Activated CD4-positive, alpha-beta memory T cell treated with anti-CD3 and anti-CD28 coated beads for 36 hours (primary cell): ENCODE measurements at places on chromosomes 1 and 21. TPM values are rescaled to one million over a fixed set of nuclear protein-coding genes. Genes with fewer than 3 reads are reported as not detected.

DNA sequence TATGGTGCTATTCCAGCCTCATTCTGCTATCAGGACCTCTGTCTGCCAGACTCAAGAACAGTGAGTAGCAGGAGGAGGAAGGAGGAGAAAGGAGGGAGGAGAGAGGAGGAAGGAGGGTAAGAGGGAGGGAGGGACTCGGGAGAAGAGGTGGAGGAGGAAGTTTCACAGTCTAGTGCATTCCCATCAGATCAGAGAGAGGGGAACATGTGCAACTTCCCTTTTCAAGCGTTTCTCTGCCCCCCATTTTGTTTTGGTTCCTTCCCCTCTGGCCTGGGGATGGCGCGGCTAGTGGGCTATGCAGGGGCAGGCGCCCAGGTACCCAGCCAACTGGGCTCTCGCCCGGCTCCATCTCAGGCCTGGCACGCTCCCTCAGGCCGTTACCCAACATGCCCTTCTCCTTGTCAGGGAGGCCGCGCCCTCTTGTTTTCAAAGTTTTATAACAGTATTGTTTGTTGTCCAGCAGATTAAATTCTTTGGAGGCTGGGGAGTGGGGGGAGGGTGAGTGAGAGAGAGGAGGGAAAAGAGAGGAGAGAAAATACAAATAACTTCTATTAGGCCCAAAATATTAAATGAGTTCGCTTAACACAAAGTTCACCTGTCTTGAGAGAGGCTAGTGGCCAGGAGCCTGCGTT, 56.0 kb downstream of the CD46 start:
- H3K36me3 ChIP-seq: peaks cover 56% of the 10 kb centered on the region
- no peaks in the 10 kb centered on the region for H3K27me3 ChIP-seq
- no peak for DNase-seq
- no peak overlapping the region for H3K4me3 ChIP-seq
- H3K27ac ChIP-seq: peak overlapping the region; percentile 74
- peaks cover 50% of the 10 kb centered on the region for H3K4me1 ChIP-seq

- no peak overlapping the region for H3K27ac ChIP-seq
- no peaks in the 10 kb centered on the region for H3K4me1 ChIP-seq
- H3K4me3 ChIP-seq: no peak overlapping the region
- DNase-seq: peak; percentile 74
- no peaks in the 10 kb centered on the region for H3K27me3 ChIP-seq
Measured at GRCh38 chr1:9455487-9456234, 83.6 kb upstream of the SLC25A33 start.

- no peak for DNase-seq
- H3K27ac ChIP-seq: no peak overlapping the region
- H3K27me3 ChIP-seq: no peaks in the 10 kb centered on the region
- H3K4me1 ChIP-seq: no peaks in the 10 kb centered on the region
- H3K4me3 ChIP-seq: no peak overlapping the region
Measured at GRCh38 chr21:19683492-19683891, 1279.9 kb upstream of the TMPRSS15 start.

GRCh38 chr1:227925582-227926198, 22.0 kb downstream of the WNT9A start:
- no peak overlapping the region for H3K27ac ChIP-seq
- no peaks in the 10 kb centered on the region for H3K36me3 ChIP-seq
- no peaks in the 10 kb centered on the region for H3K4me1 ChIP-seq
- DNase-seq: no peak

DNA sequence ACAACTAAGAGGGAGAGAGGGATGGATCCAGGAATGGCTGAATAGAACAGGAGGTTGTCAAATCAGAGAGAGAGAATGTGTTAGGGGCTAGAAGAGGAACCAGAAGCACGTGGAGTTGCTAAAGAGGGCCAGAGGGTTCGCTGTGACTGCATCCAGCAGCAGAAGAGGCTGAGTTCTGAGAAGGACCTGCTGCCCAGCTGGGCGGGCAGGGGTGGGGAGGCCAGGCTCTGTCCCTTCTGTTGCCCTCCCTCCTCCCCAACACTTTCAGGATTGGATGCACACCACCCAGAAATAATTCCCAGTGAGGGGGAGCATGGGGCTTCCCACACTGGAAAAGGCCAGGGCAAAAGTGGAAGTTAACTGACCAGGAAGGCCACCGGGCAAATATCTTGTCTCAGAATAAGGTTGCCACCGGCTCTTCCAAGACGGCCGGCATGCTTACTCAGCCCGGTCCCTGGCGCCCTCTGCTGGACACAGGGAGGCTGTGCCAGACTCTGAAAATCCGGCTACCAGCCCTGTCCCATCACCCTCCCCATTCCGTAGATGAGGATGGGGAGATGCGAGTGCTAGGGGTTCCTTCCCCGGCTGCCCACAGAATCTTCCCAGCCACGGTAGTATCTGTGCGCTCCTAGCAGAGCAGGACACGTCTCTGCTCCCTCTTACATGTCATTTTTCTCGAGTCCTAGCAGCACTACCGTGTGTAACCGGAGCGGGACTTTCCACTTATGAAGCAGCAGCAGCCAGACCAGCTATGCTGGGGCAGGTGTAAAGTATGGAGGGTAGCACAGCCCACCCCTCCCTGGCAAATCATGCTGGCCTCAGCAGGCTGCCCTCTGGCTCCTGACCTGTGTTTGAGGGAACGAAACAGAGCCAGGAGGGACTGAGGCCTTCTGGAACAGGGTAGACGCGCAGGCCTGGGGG, 46.8 kb upstream of the A3GALT2 start:
- no peak overlapping the region for H3K27ac ChIP-seq
- no peaks in the 10 kb centered on the region for H3K36me3 ChIP-seq
- H3K4me1 ChIP-seq: no peaks in the 10 kb centered on the region
- DNase-seq: peak; percentile 88
- H3K4me3 ChIP-seq: no peak overlapping the region

GRCh38 chr1:199821029-199821779, 206.3 kb upstream of the NR5A2 start:
- peaks cover 3% of the 10 kb centered on the region for H3K4me1 ChIP-seq
- H3K36me3 ChIP-seq: no peaks in the 10 kb centered on the region
- no peak overlapping the region for H3K4me3 ChIP-seq
- peaks cover 21% of the 10 kb centered on the region for H3K27me3 ChIP-seq
- DNase-seq: no peak

DNA sequence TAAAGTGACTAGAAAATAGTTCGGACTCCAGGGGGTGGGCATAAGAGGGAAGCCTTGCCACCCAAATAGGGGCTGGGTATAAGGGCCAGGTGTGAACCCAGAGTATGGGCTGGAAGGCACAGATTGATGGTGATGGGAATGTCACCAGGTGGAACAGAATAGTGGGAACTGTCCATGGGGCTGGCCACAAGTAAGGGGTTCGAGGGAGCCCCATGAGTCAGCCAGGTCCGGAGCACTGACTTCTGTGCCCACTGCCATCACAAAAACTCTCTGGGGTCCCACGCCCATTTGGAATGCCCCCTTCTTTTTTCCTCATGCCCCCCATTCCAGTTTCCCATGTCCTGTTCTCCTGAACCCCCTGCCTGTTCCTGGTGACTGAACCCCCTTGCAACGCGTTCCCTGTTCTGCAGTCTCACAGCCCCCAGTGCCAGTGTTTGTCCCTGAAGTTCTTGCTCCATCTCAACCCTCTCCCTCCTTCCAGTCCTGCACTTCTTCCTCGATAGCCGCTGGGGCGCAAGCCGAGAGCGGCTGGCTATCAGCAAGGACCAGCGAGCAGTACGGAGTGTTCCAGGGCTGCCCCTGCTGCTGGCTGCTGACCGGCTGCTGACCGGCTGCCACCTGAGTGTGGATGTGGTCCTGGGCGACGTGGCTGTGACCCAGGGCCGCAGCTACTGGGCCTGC, 7.9 kb downstream of the TRIM46 start:
- DNase-seq: no peak
- H3K4me3 ChIP-seq: no peak overlapping the region
- no peaks in the 10 kb centered on the region for H3K27me3 ChIP-seq
- peaks cover 6% of the 10 kb centered on the region for H3K4me1 ChIP-seq
- H3K27ac ChIP-seq: no peak overlapping the region

- no peaks in the 10 kb centered on the region for H3K27me3 ChIP-seq
- no peak overlapping the region for H3K27ac ChIP-seq
- H3K36me3 ChIP-seq: no peaks in the 10 kb centered on the region
- H3K4me1 ChIP-seq: peaks cover 29% of the 10 kb centered on the region
Measured at GRCh38 chr1:160776178-160776577, 19.8 kb upstream of the LY9 start.

DNA sequence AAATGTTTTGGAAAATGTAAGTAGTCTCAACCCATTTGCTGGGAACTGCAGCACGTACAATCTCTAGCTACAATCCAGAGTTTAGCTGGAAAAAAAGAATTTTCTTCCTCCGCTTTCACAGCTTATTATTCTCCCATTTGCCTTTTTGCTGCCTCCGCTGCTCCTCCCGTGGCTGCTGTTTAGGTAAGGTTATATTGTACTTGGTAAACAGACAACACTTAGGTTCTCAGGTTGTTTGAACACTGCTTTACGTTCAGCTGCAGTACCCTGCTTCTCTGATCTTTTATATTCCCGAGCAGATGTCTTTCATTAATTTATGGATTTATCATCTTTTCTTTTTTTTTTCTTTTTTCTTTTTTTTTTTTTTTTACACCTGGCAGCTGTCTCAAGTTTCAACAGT, 14.3 kb downstream of the PROX1 start:
- no peaks in the 10 kb centered on the region for H3K4me1 ChIP-seq
- DNase-seq: no peak
- H3K4me3 ChIP-seq: no peak overlapping the region

- peaks cover 12% of the 10 kb centered on the region for H3K27me3 ChIP-seq
- DNase-seq: no peak
- no peaks in the 10 kb centered on the region for H3K36me3 ChIP-seq
- no peak overlapping the region for H3K4me3 ChIP-seq
- no peak overlapping the region for H3K27ac ChIP-seq
Measured at GRCh38 chr21:15164678-15165303, 100.0 kb upstream of the NRIP1 start.

DNA sequence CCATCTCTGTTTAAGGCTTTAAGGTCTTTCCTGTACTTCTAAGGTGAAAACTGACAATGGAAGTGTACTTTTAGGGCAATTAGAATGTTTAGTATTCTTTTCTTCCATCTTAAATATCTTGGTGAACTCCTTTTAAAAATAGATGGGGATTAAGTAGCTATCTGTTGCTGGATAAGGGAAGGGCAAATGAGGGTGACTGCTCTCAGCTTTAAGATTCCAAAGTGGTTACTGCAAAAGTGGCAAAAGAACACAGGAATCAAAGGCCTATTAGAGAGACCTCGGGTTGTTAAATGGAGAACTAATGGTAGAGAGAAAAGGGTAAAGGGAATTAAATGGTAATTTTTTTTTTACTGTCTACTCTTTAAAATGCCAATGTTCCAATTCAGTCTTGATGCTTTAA, 774.1 kb upstream of the B3GALT2 start:
- peaks cover 5% of the 10 kb centered on the region for H3K4me1 ChIP-seq
- H3K36me3 ChIP-seq: no peaks in the 10 kb centered on the region
- DNase-seq: no peak
- H3K4me3 ChIP-seq: no peak overlapping the region

GRCh38 chr1:167168424-167168823, 52.3 kb upstream of the POU2F1 start:
- no peaks in the 10 kb centered on the region for H3K36me3 ChIP-seq
- no peak overlapping the region for H3K4me3 ChIP-seq
- peaks cover 35% of the 10 kb centered on the region for H3K27me3 ChIP-seq

- H3K27ac ChIP-seq: no peak overlapping the region
- no peak for DNase-seq
- H3K4me1 ChIP-seq: no peaks in the 10 kb centered on the region
- no peak overlapping the region for H3K4me3 ChIP-seq
Measured at GRCh38 chr1:18764362-18764761, 95.1 kb downstream of the TAS1R2 start.

DNA sequence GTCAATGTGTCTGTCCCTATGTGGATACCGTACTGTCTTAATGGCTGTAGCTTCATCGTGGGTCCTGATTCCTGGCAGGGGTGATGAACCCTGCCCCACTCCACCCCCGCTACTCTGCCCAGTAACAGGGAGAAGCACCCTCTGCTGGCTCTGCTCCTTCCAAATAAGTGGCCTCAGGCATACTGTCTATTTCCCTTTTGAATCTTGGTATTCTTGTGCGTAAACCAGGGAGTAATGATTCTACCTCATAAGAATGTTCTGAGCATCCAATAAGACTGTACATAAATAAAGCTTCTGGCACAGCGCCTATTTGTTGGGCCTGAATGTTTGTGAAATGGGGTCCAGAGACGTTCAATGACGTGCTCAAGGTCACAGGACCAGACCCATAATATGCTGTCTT, 35.2 kb upstream of the CTPS1 start:
- H3K36me3 ChIP-seq: no peaks in the 10 kb centered on the region
- peaks cover 7% of the 10 kb centered on the region for H3K27me3 ChIP-seq
- DNase-seq: no peak
- no peak overlapping the region for H3K27ac ChIP-seq

DNA sequence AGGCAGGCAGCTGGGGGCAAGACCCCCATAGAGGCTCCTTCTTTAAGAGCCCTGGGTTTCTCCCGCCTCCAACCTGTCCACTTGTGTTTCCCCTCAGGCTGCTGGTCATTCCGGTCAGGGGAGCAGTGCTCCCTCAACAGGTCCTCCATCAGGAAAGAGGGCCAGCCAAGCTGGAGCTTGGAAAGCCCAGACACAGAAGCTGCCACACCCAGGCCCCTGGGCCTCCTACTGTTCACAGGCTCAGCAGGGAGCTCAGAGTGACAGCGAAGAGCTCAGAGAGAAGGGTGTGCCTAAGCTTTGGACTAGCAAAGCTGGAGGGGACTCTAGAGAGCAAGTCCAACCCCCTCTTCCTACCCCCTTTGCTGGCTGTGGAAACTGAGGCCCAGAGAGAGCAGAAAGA, 10.3 kb upstream of the CDCP2 start:
- H3K27ac ChIP-seq: no peak overlapping the region
- DNase-seq: no peak
- H3K27me3 ChIP-seq: no peaks in the 10 kb centered on the region
- no peaks in the 10 kb centered on the region for H3K36me3 ChIP-seq
- H3K4me1 ChIP-seq: no peaks in the 10 kb centered on the region

DNA sequence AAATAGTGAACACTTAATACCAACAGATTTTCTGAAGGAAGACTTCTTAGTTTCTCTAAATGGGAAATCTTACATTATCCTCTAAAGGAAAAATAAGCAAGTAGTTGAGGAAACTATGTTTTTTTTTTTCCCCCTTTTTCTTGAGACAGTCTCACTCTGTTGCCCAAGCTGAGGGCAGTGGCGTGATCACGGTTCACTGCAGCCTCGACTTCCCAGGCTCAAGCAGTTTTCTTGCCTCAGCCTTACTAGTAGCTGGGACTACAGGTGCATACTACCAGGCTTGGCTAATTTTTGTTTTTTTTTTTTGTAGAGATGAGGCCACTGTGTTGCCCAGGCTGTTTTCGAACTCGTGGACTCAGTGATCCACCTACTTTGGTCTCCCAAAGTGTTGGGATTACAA, 3.9 kb downstream of the MTR start:
- H3K36me3 ChIP-seq: peaks cover 10% of the 10 kb centered on the region
- H3K4me3 ChIP-seq: no peak overlapping the region
- DNase-seq: no peak
- H3K27me3 ChIP-seq: no peaks in the 10 kb centered on the region

MLLT11 gene
- 1.9 TPM for total RNA-seq

NHLH1 gene
- total RNA-seq: 0.22 TPM

S100A9 gene
- not detected for total RNA-seq
